Vagina (tissue), 2 donors: ENCODE measurements at places on chromosomes 16 and 17. TPM values are rescaled to one million over a fixed set of nuclear protein-coding genes. Genes with fewer than 3 reads are reported as not detected.

- H3K4me1 ChIP-seq, result no peaks in the 10 kb centered on the region
- DNase-seq, result no peak
- H3K27me3 ChIP-seq, result no peaks in the 10 kb centered on the region
- H3K4me3 ChIP-seq, result no peak overlapping the region
These were observed 67.7 kb downstream of the TBX4 start for GRCh38 chr17:61519754-61520440.

GRCh38 chr17:74117087-74117698 is 86.3 kb upstream of the RPL38 start:
- no peak overlapping the region for H3K4me3 ChIP-seq
- H3K4me1 ChIP-seq, result no peaks in the 10 kb centered on the region
- no peaks in the 10 kb centered on the region for H3K36me3 ChIP-seq
- no peaks in the 10 kb centered on the region for H3K27me3 ChIP-seq

DNA sequence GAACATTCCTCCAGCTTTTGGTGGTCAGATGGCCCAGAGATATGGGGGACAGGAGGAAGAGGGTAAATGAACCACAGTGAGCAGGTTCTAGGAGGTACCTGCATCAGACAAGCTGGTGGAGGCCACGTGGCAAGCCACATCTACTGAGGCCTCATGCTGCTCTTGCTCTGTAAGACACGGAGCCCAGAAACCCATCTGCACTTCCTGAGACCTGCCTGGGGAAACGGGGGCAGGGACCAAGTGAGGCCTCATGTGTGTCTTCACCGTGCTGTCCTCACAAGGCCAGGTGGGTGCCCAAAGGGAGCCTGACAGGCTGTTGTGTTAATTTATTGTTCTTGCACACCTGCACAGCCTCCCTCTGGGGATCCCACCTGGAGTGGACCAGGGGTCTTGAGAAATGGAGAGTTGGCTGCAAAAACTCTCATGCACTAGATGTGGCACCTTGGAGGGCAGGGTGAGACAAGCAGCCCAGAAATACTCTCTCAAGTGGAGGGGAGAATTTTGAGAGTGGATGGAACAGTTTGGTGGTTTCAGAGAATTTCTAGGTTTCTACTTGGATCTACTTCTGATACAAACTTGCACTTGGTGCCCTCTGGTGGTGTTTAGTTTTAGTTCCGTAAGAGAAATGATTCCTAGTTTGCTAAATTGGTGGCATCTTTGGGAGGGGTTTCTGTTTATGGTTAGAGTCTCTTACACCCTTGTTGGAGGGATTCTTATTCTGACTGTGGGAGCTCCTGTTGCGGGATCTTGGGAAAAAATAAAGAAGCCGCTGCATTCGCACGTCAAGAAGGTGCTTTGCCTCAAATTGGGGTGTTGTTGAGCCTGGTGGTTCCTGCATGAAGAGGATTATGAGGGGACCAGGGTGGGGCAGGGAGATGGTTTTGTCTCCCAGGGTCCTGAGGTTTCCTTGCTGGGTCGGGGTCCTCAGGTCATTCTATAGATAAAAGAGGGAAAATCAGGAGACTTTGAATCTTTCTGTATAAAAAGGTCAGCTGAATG is 47.5 kb downstream of the SLC6A2 start:
- H3K27me3 ChIP-seq, result no peaks in the 10 kb centered on the region
- no peak overlapping the region for H3K4me3 ChIP-seq
- no peak for DNase-seq
- no peak overlapping the region for H3K27ac ChIP-seq
- H3K36me3 ChIP-seq, result no peaks in the 10 kb centered on the region

DNA sequence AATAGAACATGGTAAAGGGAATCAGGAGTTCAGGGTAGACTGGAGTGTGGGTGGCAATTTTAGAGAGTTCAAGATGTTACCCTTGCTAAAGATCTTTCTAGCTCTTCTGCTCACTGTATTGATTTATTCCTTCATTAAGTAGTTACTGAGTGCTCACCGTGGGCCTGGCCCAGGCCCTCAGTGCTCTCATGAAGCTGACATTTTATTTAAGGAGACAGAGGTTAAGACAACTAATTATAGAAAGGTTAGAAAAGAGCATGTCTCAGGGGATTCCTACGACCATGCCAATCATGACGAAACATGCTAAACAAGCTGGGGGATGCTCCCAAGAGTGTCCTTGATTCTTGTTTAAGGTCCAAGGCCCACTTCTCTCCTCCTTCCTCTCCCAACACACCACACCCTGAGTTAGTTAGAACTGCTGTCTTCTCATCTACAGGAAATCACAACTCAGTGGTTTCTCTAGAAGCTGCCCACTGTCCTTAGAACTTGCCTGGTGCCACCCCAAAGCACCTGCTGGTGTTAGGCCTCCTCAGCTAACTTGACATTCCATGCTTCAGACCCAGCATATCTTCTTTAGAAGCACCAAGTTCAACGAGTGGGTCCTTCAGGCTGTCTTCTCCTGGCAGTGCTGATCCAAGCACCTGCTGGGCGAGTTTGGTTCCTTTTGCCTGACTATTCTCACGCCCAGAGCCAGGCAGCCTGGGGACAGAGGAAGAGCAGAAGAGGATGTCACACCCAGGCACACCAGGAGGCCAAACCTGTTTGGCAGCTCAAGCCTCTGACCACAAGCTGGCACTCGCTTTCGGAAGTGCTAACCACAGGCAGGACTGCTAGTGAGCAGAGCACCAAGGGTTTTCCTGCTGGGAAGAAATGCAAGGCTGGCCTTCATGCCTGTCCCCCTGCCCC is 79.0 kb downstream of the GAS7 start:
- H3K27ac ChIP-seq, result peak overlapping the region; percentile 76
- DNase-seq, result no peak
- peaks cover 97% of the 10 kb centered on the region for H3K4me1 ChIP-seq
- no peaks in the 10 kb centered on the region for H3K27me3 ChIP-seq
- no peak overlapping the region for H3K4me3 ChIP-seq

DNA sequence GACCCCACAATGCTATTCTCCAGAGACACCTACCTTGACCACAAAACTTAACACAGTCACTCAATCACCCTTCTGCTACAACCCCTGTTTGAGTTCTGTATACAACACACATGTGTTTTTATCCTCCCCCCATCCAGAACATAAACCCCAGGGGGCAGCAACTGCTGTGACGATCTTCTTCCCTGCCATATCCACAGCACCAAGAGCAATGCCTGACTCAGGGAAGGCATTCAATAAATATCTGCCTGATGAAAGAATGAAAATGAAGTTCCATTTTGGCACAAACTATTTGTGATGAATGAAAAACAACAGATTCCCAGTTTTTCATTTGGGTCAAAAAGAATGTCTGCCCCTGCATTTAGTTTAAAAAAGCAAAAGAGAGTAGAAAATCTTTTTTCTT is 27.0 kb downstream of the ASIC2 start:
- H3K27ac ChIP-seq, result no peak overlapping the region
- DNase-seq, result no peak
- no peaks in the 10 kb centered on the region for H3K36me3 ChIP-seq
- no peak overlapping the region for H3K4me3 ChIP-seq

- H3K4me3 ChIP-seq, result no peak overlapping the region
- H3K4me1 ChIP-seq, result no peaks in the 10 kb centered on the region
- no peak overlapping the region for H3K27ac ChIP-seq
- H3K36me3 ChIP-seq, result no peaks in the 10 kb centered on the region
- H3K27me3 ChIP-seq, result no peaks in the 10 kb centered on the region
These were observed 23.7 kb upstream of the MYOCD start for GRCh38 chr17:12642034-12642433.

DNA sequence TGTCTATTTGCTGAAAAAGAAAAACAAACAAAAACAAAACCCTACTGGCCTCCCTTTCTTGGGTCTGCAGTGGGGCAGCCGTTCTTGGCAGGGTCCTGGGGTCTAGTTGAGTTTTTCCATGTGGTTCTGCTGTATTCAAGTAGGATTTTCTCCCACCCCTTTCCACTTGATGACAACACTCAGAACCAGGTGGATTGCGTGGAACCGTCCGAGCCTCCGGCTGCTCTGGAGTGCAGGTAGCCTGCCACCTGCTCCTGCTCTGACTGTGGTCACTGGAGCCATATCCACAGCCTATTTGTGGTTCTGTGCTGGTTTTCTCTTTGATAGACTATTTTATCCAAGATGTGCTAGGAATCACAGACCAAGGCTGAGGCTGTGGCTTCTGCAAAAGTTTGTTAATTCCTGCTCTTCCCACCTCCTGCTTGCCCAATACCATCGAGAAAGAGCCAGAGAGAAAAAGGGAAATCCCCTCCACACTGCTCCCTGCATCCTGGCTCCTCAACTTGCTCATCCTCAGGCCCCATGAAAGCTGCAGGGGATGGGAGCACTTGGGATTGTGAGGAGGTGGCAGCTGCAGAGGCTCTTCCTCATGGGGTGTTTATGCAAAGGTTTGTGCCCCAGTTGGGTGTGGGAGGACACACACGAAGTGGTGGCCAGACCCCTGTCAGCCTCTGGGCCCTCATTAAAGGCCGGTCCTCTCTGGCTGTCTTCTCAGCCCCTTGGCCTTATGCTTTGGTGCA is 377.8 kb upstream of the TNRC6C start:
- no peak overlapping the region for H3K4me3 ChIP-seq
- no peak for DNase-seq
- no peaks in the 10 kb centered on the region for H3K27me3 ChIP-seq
- H3K36me3 ChIP-seq, result no peaks in the 10 kb centered on the region
- no peak overlapping the region for H3K27ac ChIP-seq

SLC2A4 gene
- total RNA-seq, result 3.2 TPM

CCDC200 gene
- total RNA-seq, result not detected

CHST5 gene
- not detected for total RNA-seq

CPNE7 gene
- 4.9 TPM for total RNA-seq
